ENCODE measurements at places on chromosomes 6 and 20. TPM values are rescaled to one million over a fixed set of nuclear protein-coding genes. Genes with fewer than 3 reads are reported as not detected.

Gene ZNF391
- 9.8 TPM for total RNA-seq

Gene HLA-DOB
- total RNA-seq: not detected

Gene ASCC3
- 36.6 TPM for total RNA-seq

Gene DNMT3B
- 15.4 TPM for total RNA-seq

Gene CBFA2T2
- total RNA-seq: 58.1 TPM

Gene VWA7
- 9.5 TPM for total RNA-seq

Gene SPTLC3
- 42.7 TPM for total RNA-seq

- no peak overlapping the region for H3K4me3 ChIP-seq
- H3K27ac ChIP-seq: no peak overlapping the region
These were observed 80.3 kb upstream of the STMND1 start for GRCh38 chr6:17021539-17021889.

- H3K4me1 ChIP-seq: peaks cover 1% of the 10 kb centered on the region
- no peak for DNase-seq
- H3K27me3 ChIP-seq: no peaks in the 10 kb centered on the region
- H3K4me3 ChIP-seq: no peak overlapping the region
- H3K27ac ChIP-seq: no peak overlapping the region
These were observed 19.1 kb downstream of the TGM3 start for GRCh38 chr20:2314759-2315439.

DNA sequence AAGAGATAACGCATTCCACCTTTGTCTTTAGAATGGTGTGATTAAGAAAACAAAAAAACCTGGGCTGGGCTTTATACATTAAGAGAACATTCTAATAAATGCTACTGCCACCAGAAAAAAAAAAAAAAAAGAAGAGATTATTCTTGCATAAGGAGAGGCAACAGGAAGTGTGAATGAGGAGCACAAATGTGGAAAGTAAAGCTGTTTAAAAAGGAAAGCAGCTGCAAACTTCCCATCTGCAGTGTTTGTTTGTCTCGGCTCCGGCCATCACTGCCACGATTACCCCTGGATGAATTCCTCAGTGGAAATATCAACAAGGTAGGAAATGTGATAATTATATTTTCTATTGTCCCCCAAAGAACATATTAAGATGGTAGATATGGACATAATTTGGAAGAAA, 223.9 kb downstream of the PHF3 start:
- DNase-seq: no peak
- peaks cover 2% of the 10 kb centered on the region for H3K4me1 ChIP-seq
- no peak overlapping the region for H3K4me3 ChIP-seq
- no peaks in the 10 kb centered on the region for H3K27me3 ChIP-seq

- H3K4me3 ChIP-seq: no peak overlapping the region
- H3K27ac ChIP-seq: no peak overlapping the region
- no peaks in the 10 kb centered on the region for H3K27me3 ChIP-seq
- DNase-seq: no peak
- H3K4me1 ChIP-seq: peaks cover 40% of the 10 kb centered on the region
- H3K36me3 ChIP-seq: no peaks in the 10 kb centered on the region
These were observed 505.0 kb upstream of the SLC35B3 start for GRCh38 chr6:8940356-8940755.

GRCh38 chr6:88763160-88763559, 200.3 kb downstream of the RNGTT start:
- no peaks in the 10 kb centered on the region for H3K4me1 ChIP-seq
- no peak overlapping the region for H3K4me3 ChIP-seq
- no peaks in the 10 kb centered on the region for H3K27me3 ChIP-seq
- peaks cover 5% of the 10 kb centered on the region for H3K36me3 ChIP-seq
- no peak overlapping the region for H3K27ac ChIP-seq

GRCh38 chr20:41344477-41344876, 3.9 kb downstream of the LPIN3 start:
- H3K27me3 ChIP-seq: peaks cover 4% of the 10 kb centered on the region
- H3K4me1 ChIP-seq: peaks cover 9% of the 10 kb centered on the region
- H3K4me3 ChIP-seq: no peak overlapping the region
- peaks cover 1% of the 10 kb centered on the region for H3K36me3 ChIP-seq
- DNase-seq: no peak

- no peak for DNase-seq
- no peak overlapping the region for H3K27ac ChIP-seq
- peaks cover 12% of the 10 kb centered on the region for H3K27me3 ChIP-seq
- H3K4me1 ChIP-seq: no peaks in the 10 kb centered on the region
These were observed 1.6 kb downstream of the SIRPD start for GRCh38 chr20:1555952-1556351.

- peaks cover 3% of the 10 kb centered on the region for H3K4me1 ChIP-seq
- H3K36me3 ChIP-seq: peaks cover 14% of the 10 kb centered on the region
- peak overlapping the region; percentile 49 for H3K27ac ChIP-seq
- H3K4me3 ChIP-seq: no peak overlapping the region
These were observed 22.2 kb downstream of the PSMG4 start for GRCh38 chr6:3280866-3281465.

DNA sequence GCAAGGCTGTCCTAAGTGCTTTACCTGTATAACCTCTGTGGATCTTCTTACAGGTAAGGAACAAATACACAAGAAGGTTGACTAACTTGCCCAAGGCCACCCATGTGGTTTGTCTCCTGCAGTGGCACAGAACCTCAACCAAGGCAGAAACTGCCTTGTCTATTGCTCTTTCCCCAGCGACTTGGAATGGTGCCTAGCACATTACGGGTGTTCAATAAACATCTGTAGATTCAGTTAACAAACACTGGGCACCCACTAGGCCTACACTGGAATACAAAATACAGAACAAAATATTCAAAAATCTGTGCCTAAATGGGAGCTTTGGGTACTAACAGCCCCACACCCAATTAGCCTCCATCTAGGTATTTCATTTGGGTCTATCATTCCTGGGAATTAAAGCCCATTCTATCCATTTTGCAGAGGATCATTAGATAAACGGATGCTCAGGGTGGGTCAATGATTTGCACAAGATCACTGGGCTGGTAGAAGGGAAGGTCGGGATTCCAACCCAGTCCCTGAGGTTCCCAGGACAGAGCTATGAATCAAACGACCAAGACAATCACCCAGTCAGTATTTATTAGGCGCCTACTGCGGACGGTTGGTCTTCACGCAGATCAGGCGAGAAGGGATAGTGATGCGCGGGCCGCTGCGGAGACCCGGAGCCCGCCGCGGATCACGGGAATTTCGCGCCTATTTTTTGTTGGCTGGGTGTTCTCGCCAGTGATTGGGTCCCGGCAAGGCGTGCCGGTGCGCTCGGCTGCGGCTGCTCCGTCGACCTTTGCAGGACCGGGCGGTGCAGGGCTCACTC, at the start of gene STK35:
Gene STK35 (plus strand): TSS at position 771 of the 808 bp plus-strand sequence. CDS start 55 bp downstream, outside the sequence.
- peak within 1 kb of the TSS; percentile 90 for H3K4me3 ChIP-seq
- no peak for DNase-seq
- peaks cover 26% of the 10 kb centered on the region for H3K4me1 ChIP-seq
- peak within 1 kb of the TSS; percentile 100 for H3K27ac ChIP-seq
- peaks cover 11% of the 10 kb centered on the region for H3K36me3 ChIP-seq

- DNase-seq: no peak
- peak overlapping the region; percentile 86 for H3K27ac ChIP-seq
- peaks cover 10% of the 10 kb centered on the region for H3K4me1 ChIP-seq
- H3K4me3 ChIP-seq: no peak overlapping the region
- peaks cover 29% of the 10 kb centered on the region for H3K36me3 ChIP-seq
- H3K27me3 ChIP-seq: no peaks in the 10 kb centered on the region
These were observed 15.7 kb downstream of the AMD1 start for GRCh38 chr6:110890288-110890687.

GRCh38 chr6:34349211-34349610, 43.3 kb downstream of the NUDT3 start:
- H3K36me3 ChIP-seq: peaks cover 1% of the 10 kb centered on the region
- H3K4me3 ChIP-seq: no peak overlapping the region
- DNase-seq: no peak
- peaks cover 13% of the 10 kb centered on the region for H3K4me1 ChIP-seq
- no peak overlapping the region for H3K27ac ChIP-seq

DNA sequence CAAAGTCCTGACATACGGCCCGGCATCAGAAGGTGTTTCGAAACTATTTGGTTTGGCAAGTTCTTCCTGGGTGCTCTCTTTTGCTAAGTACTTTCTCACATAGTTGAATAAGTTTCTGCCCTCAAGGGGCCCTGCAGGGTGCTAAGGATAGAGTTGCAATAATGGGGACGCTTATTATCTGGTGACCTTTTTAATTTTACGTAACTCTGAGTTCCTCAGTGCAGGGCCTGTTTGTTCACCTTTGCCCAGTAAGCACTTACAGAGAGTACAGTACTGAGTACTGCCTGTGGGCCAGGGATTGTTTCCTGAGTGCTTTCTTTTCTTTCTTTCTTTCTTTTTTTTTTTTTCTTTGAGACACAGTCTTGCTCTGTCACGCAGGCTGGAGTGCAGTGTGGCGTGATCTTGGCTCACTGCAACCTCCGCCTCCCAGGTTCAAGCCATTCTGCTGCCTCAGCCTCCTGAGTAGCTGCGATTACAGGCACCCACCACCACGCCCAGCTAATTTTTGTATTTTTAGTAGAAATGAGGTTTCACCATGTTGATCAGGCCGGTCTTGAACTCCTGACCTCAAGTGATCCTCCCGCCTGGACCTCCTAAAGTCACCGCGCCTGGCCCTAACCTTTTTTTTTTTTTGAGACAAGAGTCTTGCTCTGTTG, 4.5 kb upstream of the PXMP4 start:
- peaks cover 3% of the 10 kb centered on the region for H3K27me3 ChIP-seq
- DNase-seq: no peak
- no peak overlapping the region for H3K27ac ChIP-seq
- H3K36me3 ChIP-seq: peaks cover 2% of the 10 kb centered on the region
- peaks cover 6% of the 10 kb centered on the region for H3K4me1 ChIP-seq
- no peak overlapping the region for H3K4me3 ChIP-seq

DNA sequence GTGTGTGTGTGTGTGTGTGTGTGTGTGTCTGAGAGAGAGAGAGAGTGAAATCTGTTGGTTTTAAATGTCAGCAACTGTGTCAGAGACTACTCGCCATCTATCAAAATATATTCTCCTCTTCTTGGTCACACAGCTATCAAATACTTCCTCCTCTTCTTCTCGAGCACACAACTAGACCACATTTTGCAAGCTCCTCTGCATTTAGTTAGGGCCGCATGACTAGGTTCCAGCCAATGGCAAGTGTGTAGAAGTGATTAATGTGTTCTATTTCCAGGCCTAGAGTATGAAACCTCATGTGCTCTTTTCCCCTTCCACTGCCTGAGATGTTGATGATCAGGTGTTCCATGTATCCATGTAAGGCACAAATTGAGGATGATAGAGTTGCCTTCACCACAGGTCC, 278.5 kb upstream of the MARCKS start:
- no peaks in the 10 kb centered on the region for H3K4me1 ChIP-seq
- H3K4me3 ChIP-seq: no peak overlapping the region
- H3K27ac ChIP-seq: no peak overlapping the region
- H3K36me3 ChIP-seq: no peaks in the 10 kb centered on the region

GRCh38 chr20:17560344-17561074, 9.4 kb upstream of the DSTN start:
- no peak for DNase-seq
- no peaks in the 10 kb centered on the region for H3K36me3 ChIP-seq
- no peaks in the 10 kb centered on the region for H3K27me3 ChIP-seq
- H3K27ac ChIP-seq: no peak overlapping the region
- H3K4me3 ChIP-seq: no peak overlapping the region

- peaks cover 2% of the 10 kb centered on the region for H3K4me1 ChIP-seq
- H3K27me3 ChIP-seq: no peaks in the 10 kb centered on the region
- no peak overlapping the region for H3K4me3 ChIP-seq
- H3K27ac ChIP-seq: no peak overlapping the region
- no peak for DNase-seq
- peaks cover 22% of the 10 kb centered on the region for H3K36me3 ChIP-seq
These were observed 52.9 kb downstream of the FBXL4 start for GRCh38 chr6:98894810-98895209.

- peak overlapping the region; percentile 98 for H3K27ac ChIP-seq
- peak; percentile 20 for DNase-seq
- H3K36me3 ChIP-seq: peaks cover 10% of the 10 kb centered on the region
- H3K27me3 ChIP-seq: no peaks in the 10 kb centered on the region
These were observed 1.7 kb downstream of the LOC128125822 start for GRCh38 chr6:63573899-63574553.

- no peak for DNase-seq
- peaks cover 9% of the 10 kb centered on the region for H3K4me1 ChIP-seq
- no peaks in the 10 kb centered on the region for H3K27me3 ChIP-seq
- peaks cover 4% of the 10 kb centered on the region for H3K36me3 ChIP-seq
- H3K4me3 ChIP-seq: peak overlapping the region; percentile 92
These were observed 2.0 kb downstream of the ZNF335 start for GRCh38 chr20:45969712-45970634.

DNA sequence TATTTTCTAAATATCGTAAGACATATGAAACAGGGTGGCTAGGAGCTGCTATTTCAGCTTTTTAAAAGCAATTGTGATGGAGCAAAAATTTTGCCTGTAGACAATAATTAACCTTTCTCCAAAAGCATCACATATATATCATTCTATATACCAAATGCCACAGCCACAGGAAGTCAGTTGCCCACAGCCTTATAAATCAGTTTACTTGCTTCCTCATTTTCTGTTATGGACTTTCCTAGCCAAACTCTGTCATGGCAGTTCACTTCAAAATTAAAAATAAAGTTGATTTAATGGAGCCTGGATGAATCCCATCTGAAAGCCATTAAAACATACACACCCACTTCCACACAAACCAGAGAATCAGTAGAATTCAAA, 93.4 kb upstream of the NHSL1 start:
- no peak overlapping the region for H3K4me3 ChIP-seq
- H3K36me3 ChIP-seq: no peaks in the 10 kb centered on the region
- no peaks in the 10 kb centered on the region for H3K27me3 ChIP-seq
- no peak overlapping the region for H3K27ac ChIP-seq
- peaks cover 18% of the 10 kb centered on the region for H3K4me1 ChIP-seq
- DNase-seq: no peak

GRCh38 chr6:47743744-47744143, 38.1 kb upstream of the OPN5 start:
- H3K36me3 ChIP-seq: no peaks in the 10 kb centered on the region
- no peaks in the 10 kb centered on the region for H3K4me1 ChIP-seq
- no peak for DNase-seq
- H3K4me3 ChIP-seq: no peak overlapping the region

GRCh38 chr6:8494730-8495129, 59.4 kb upstream of the SLC35B3 start:
- no peak overlapping the region for H3K27ac ChIP-seq
- DNase-seq: no peak
- no peaks in the 10 kb centered on the region for H3K27me3 ChIP-seq

DNA sequence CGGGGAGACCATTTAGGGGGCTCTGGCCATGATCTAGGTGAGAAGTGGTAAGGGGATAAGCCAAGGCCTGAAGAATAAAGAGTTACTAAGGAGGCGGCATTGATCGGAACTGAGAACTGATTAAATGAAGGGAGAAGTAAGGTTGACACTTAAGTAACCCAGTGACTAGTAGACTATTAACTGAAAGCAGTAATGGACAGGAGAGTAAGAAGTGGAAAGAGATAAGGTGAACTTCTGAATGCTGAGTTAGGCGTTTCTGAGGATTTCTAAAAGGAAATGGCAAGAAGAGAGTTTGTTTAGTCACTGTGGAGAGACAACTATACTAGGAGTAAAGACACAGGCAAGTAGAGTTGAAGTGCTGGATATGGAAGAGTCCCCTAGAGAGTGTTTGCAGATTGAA, 1.9 kb downstream of the ABCF1 start:
- peak overlapping the region; percentile 33 for H3K27ac ChIP-seq
- H3K4me1 ChIP-seq: peaks cover 36% of the 10 kb centered on the region
- H3K27me3 ChIP-seq: peaks cover 5% of the 10 kb centered on the region
- peak overlapping the region; percentile 89 for H3K4me3 ChIP-seq
